Kidney (tissue), 22 donors: ENCODE measurements at places on chromosomes 7 and 10. TPM values are rescaled to one million over a fixed set of nuclear protein-coding genes. Genes with fewer than 3 reads are reported as not detected.

DNA sequence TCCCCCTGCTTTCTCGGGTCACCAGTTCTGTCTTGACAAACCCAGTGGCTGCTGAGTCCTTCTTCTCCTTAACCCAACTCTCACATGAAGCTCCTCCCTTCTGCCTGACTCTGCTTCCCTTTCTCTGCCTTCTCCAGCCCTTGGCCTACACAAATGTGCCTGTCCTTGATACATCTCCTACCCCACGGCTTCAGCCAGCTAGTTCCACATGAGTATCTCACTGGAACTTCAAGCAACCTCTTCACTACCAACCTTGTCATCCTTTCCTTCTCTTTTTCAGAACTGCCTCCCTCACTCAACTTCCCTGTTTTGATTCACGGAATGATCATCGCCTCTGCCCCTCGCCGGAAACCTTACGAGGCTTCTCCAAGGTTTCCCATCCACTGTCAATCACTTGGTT is 55.9 kb downstream of the PDIA4 start:
- DNase-seq: no peak

DNA sequence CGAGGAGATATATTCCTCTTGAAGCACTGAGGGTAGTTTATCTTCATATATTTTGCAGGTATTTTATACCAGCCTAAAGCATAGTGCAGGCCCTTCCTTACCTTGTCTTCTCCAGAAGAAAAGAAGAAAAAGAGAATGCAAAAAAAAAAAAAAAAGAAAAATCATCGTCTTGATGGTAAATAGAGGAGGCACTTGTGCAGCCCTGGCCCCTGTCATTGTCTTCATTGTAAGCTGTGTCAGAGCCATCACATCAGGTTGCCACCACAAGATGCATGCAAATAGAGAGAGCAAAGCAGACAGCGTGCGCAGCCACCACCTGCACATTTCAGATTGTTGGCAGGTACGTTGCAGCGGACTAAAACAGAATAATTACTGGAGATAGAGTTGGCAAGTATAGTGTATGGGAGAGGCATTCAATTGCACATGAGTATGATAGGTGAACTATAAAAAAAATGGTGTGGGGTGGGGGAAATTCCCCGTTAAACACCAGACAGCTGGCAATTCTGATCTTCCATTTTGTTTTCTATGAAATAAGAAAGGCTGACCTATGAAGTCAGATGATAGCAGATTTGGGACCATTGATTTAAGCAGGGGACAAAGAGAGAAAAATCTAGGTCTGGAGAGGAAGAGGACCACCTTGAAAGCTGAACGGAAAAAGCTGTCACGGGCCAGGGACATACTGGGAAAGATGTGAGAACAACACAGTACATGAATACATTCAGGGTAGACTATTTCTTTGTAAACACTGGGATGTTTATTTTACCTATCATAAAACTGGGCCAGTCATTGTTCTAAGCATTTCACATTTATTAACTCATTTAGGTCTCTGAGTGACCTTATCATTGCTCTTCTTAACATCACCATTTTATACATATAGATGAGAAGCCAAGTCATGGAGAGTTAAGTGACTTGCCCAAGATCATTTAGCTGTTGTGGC is 306.3 kb upstream of the SP8 start:
- DNase-seq: no peak

DNA sequence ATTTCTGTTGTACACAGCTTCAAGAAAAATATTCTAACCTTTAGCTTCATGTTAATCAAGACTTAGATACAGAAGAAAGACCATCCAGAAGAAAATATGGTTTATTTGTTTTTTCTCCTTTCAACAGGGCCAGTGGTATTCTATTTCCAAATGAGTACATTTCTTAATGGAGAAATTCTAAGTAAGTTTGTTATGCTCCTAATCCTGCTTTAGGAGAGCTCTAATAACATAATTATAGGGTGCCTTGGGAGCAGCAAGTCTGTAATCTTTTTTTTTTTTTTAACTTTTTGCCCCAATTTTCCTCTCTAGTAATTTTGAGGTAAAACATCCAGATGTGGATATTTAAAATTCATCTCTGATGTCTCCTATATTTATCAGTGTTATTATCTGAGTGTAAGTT is 98.1 kb downstream of the ADD3 start:
- DNase-seq: no peak

DNA sequence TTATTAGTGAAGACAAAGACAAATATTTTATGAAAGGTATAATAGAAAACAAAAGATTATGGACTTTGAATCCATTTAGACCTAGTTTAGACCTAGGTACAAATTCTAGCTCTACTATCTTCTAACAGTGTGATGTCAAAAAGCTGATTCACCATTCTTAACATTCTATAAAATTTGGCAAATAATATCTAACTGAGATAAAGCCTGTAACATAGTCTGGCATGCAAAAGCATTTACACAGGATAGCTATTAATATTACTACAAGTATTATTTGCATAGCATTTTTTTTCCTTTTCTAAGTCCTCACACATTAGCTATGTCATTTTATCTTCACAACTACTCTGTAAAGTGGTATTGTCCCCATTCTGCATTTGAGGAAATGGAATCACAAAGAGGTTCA is 179.6 kb upstream of the LRRTM3 start:
- DNase-seq: no peak

GRCh38 chr10:58608826-58609531 is 96.3 kb downstream of the BICC1 start:
- DNase-seq: no peak

DNA sequence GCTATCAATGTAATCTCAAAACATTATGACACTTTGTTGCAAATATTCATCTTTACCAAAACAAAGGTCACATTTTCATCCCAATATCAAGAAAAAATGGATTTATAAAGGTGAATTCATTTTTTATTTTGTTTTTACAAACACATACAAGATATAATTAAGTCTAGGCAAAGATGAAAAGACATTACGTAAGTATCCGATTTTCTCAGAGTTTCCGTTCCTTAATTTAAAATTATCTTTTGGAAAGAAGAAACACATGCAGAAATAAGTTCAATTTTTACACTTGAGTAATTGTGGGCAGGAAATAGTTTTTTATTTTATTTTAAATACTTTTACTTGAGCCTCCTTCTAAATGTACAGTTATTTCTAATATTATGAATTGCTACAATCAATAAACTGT is 24.6 kb downstream of the RTKN2 start:
- no peak for DNase-seq

- peak; percentile 81 for DNase-seq
Measured at GRCh38 chr7:32890010-32890792, 1.4 kb downstream of the KBTBD2 start.

DNA sequence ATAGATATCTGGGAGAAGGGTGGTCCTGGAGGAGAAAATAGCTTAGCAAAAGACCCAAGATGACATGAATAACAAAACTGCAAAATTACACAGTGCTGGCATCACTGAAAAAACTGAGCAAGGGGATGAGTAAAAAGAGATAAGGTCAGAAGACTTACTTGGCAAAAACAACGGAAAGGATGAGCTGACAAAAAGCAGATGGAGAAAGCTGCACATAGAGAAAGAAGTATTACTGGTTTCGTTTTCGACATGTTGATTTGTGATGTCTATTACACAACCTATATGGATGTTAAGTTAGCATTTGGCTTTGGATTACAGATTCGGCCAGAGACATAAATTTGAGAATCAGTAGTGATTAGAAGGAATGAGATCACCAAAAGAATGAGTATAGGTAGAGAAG is 132.1 kb downstream of the MACC1 start:
- DNase-seq: no peak

DNA sequence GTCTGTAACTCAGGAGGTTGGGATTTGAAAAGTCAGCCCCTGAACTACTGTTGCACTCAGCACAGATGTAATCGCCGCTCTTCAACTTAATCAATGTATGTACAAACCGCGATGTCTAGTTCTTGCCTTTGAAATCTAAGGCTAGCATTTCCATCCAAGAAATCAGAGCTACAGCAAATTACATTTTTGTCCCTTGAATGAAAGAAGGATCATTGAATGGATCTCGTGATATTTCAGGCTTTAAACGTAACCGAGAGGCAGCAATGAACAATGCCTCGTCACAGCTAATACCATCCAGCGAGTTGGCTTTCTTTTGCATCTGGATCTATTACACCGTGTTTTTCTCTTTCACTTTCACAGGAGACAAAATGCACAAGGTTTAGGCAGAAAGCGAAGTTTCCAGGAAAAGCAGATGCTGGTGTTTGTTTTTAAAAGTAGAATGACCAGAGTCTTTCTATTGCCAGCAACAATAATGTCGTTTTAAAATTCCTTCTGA is 5.5 kb downstream of the SKIDA1 start:
- DNase-seq: peak; percentile 31

BCL7B gene
- 67.3 TPM for polyA plus RNA-seq

GIMAP6 gene
- polyA plus RNA-seq: 14.3 TPM

LIPF gene
- polyA plus RNA-seq: not detected
